Ovary (tissue), 10 donors: ENCODE measurements at places on chromosomes 5 and 9.

DNA sequence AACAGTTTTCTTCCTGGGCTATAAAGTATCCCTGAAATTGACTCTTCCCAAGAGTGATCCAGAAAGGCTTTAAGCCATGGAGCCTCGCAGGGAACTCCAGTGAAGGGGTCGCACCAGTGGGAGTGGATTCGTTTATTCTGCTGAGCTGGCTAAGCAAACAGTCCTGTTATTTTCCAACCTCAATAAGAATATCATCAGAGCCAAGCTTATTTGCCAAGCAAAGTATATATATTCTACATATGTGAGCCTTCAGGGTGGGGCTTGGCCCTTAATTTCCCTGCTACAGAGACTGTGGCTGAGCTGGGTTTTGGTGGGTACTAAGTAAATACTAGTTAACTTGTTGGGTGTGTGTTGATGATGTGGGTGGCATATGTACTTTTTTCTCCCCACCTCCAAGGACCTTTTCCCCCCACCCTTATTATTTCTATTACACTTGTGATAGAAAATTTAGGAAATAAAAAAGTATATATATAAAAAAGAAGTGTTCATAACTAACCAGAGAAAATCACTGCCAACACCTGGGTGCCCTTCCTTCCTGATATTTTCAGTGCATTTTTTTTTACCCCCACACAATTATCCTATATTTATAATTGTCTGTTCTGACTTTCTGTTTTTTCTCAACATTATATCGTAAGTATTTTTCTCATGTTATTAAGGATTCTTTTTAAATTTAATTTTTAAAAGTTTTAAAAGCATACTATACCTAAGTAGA lies 5.3 kb downstream of the GSN start:
- no peak for DNase-seq

GRCh38 chr9:34171753-34172535 lies 6.9 kb upstream of the UBAP1 start:
- DNase-seq, result no peak

DNA sequence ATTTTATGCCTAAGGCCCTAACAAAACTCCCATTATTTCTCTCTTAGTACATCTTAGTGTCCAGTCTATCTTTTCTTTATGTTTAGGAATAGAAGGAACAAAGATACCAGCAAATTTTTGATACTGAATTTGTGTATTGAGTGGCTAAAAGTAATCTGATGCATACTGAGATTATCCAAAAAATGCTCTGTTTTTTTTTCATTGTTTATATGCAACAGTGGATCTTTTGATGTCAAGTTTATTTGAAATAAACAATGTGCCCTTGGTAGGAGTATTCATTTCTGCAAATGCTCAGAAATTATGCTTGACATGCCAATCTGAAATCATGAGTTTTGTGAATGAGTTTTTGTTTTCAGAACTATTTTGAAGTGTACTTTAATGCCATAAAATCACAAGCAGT lies 58.7 kb downstream of the CCDC192 start:
- no peak for DNase-seq

GRCh38 chr9:112002847-112003457 lies 106.3 kb downstream of the UGCG start:
- no peak for DNase-seq

DNA sequence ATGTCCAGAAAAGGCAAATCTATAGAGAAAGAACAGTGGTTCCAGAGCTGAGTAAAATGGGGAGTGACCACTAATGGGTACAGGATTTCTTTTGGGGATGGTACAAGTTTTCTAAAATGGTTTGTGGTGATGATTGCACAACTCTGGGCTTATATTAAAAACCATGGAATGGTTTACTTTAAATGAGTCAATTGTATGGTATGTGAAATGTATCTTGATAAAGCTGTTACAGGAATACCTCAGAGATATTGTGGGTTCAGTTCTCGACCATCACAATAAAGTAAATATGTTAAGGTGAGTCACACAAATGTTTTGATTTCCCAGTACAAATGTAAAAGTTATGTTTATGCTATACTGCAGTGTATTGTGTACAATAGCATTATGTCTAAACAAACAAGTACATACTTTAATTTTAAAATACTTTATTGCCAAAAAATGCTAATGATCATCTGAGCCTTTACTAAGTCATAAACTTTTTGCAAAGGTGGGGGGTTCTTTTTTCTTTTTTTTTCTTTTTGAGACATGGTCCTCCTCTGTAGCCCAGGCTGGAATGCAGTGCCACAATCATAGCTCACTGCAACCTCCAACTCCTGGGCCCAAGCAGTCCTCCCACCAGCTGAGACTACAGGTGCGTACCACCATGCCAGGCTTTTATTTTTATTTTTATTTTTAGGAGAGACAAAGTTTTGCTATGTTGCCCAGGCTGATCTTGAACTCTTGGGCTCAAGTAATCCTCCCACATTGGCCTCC lies 65.9 kb downstream of the SHOC1 start:
- DNase-seq, result no peak

GRCh38 chr5:100802208-100802607 lies 100.9 kb downstream of the ST8SIA4 start:
- no peak for DNase-seq

DNA sequence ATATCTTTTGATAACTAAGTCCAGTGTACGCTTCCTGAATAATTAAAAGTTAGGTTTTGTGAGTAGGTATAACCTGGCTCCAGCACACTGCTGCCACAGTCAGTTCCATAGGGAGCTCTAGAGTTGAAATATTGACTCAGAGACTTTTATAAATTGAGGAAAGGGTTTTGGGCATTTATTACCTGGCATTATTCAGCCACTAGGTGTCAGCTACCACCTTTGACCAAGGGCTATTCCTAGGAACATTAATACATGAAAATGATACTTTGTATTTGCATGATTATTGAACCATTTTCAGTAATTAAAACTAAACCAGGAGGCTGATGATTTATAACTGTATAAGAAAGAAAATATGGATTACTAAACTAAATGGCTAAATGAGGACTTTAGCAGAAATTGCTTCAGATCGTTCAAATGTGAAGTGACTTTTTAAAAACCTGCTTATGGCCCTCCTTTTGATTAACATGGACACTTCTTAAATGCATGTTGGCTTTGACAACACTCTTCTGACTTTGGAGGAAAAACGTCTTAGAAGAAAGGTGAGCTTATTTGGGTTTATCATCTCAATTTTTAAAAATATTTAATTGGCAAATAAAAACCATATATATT lies 83.0 kb downstream of the SMC2 start:
- no peak for DNase-seq

DNA sequence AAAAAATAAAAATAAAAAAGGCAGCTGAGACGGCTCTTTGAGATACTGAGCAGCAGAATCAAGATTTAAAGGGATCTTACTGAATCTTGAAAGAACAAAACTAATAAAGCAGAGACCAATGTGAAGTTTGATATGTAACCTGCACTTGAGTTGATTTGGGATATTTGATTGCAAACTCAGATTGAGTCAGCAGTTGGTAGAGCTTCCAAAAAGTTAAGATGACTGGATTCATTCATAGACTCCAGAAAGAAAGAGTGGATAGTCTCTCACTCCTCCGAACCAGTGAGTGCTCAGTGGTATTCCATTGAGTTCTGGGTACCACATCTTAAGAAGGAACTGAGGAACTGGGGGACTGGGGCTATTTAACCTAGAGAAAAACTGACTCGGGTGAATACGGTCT lies 52.7 kb upstream of the TESK1 start:
- no peak for DNase-seq

DNA sequence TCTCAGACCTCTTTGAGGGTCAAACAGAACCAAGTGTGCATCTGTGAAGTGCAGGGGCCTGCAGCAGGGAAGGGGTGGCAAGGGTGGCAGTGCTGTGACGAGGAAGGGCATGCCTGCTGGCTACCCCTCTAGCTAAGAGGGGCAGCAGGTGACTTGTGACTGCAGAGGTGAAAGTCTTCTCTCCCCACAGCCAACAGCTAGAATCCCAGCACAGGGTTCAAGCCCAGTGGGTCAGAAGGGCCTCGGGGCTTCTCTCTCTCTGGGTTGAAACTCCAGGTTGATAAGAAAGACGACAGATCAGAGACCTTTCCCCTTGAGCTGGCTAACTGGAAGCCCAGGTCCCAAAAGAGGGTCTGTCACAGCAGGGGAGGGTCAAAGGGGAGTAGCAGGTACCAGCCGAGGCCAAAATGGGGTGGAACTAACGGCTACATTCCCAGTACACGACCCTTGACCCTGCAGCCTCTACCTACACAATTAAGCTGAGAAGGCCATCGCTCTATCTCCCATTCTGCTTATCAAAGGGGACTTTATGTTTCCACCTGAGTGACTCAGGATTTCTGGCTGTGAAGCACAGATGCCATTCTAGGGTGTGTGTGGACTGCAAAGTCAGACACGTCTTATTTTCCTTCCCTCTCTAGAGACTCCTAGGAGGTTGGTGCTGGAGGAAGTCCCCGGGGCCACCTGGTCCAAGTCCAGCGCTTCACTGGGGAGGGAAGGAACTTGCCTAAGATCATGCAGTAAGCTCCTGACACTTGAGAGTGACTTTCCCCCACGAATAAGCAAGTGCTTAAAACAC lies 14.6 kb downstream of the ANKS6 start:
- no peak for DNase-seq

DNA sequence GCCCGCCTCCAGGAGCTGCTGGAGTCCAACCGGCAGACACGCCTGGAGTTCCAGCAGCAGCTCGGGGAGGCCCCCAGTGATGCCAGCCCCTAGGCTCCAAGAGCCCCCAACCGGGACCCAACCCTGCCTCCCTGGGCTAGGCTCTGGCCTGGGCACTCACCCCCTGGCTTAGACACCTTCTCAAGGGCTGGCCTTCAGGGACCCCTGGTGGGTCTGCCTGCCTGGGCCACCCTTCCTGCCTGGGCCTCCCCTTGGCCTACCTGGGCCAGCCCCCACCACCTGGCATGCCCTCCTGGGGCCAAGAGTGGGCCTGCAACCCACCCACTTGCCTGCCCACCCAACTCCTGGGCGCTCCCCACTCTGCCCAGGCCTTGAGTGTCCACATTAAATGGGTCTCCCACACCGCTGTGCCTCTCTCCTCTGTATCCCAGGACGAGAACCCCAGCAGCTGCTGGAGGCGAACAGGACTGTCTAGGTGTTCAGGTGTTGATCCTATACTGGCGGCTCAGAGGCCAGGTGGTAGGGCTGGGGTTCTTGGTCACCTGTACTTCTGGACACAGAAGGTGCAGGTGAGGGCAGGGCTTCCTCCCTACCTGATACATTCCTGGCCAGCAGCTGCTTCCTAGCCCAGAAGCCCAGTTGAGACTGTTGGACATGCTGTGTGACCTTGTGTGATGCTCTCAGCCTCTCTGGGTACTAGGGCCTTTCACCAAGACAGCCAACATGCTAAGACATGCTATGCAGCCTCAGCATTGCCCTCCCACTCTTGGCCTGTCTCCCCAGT lies 3.6 kb downstream of the BBLN start:
- no peak for DNase-seq

DNA sequence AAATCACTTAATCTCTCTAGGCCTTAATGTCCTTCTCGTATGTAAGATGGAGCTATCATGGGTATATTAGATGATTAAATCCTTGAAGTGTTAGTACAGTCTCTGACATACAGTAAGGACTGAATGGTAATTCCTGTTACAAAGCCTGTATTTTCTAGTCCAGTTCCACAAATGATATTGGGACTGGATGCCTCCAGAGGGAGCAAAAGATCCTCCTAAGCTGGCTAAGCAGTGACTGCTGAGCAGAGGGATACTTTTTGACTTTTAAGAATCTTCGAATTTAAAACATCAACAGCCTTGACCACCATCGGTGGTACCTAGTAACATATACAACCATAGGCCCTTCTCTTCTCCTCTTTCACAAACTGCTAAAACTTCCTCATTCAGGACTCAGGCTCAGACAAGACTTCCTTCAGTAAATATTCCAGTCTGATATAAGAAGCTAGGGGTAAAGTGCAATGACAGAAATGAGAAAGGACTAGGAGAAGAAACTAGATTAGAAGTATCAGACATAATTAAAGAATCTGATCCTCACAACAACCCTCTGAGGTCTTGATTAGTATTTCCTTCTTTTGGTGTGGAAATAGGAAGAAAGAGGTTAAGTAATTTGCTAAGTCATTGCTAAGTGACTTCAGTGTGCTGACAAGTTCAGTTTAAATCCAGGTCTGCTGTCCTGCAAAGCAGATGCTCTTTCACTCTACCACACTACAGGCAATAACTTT lies 13.9 kb downstream of the PTAR1 start:
- DNase-seq, result no peak

DNA sequence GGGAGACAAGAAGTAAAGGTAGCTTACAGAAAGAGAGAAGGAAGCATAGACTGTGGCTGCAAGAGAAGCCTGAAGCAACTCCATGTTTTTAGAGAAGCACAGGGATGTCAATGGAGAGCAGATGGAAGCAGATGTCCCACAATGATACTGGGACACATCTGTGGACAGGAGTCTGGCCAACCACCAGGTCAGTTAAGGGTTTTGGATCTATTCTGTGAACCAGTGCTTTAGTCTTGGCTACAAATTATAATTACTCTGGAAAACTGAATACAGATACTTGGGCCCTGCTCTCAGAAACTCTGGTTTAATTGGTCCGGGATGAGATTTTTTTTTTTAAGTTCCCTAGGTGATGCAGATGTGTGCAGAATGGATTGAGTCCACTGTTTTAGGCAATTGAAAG lies 592.8 kb downstream of the CSNK1G3 start:
- DNase-seq, result no peak

GRCh38 chr9:79684711-79685575 lies 113.2 kb downstream of the TLE4 start:
- DNase-seq, result no peak

GRCh38 chr9:109013679-109014607 lies 644 bp upstream of the CTNNAL1 start:
- peak; percentile 58 for DNase-seq

GRCh38 chr9:87581513-87581912 lies 83.8 kb downstream of the DAPK1 start:
- no peak for DNase-seq

GRCh38 chr9:127097683-127098082 lies 24.8 kb downstream of the ANGPTL2 start:
- DNase-seq, result no peak

- DNase-seq, result no peak
Observed at GRCh38 chr5:53603009-53603687, 42.7 kb downstream of the NDUFS4 start.

- DNase-seq, result no peak
Observed at GRCh38 chr5:40823459-40823858, 11.6 kb downstream of the RPL37 start.

GRCh38 chr5:15440434-15440833 lies 59.5 kb upstream of the FBXL7 start:
- no peak for DNase-seq

DNA sequence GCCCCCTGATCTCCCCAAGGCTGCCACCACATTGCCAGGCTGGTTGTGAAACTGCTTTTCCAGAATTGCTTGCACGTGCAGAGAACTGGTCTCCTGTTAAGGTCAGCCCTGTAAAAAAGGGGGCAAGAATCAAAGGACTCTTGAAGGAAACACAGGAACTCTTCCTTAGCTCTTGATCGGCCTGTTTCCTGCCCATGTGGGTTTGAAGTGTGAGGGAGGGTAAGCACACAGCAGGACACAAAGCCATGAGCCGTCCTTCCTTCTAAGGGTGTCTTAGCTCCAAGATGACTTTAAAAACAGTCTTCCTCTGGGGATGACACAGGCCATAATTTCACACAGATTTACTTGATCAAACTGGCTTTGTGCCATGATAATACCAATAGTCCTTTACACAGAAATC lies 36.1 kb downstream of the TEK start:
- DNase-seq, result no peak
